COR-L47 (cell line): ENCODE measurements at places on chromosomes 11 and 22.

- DNase-seq, result no peak
Measured at GRCh38 chr22:16912281-16912680, 87.1 kb upstream of the XKR3 start.

- no peak for DNase-seq
Measured at GRCh38 chr11:2741377-2742131, 41.8 kb upstream of the KCNQ1OT1 start.

DNA sequence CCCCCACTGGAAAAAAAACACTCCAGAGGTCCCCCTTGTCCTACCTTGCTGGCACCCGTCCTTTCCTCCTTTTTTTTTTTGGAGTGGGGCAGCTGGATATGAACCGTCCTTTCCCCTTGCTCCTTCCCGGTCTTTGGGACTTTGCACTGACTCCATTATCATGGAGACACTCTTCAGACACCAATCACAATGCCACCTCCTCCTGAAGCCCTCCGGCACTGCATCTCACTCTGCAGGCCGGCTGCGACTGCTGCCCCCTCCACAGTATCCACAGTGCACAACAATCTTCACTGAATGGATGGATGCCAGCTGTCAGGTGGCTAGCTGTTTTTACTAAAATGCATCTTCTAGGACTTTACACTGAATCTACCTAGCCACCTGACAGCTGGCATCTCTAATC lies 12.7 kb upstream of the RGL4 start:
- DNase-seq, result no peak

GRCh38 chr11:614021-614622 lies 1.6 kb downstream of the IRF7 start:
- no peak for DNase-seq

- DNase-seq, result no peak
Measured at GRCh38 chr11:13223112-13223511, 54.5 kb upstream of the BMAL1 start.

- DNase-seq, result no peak
Measured at GRCh38 chr11:125670172-125670571, 10.5 kb downstream of the ACRV1 start.

GRCh38 chr11:103585401-103585800 lies 451.0 kb upstream of the DDI1 start:
- DNase-seq, result no peak

DNA sequence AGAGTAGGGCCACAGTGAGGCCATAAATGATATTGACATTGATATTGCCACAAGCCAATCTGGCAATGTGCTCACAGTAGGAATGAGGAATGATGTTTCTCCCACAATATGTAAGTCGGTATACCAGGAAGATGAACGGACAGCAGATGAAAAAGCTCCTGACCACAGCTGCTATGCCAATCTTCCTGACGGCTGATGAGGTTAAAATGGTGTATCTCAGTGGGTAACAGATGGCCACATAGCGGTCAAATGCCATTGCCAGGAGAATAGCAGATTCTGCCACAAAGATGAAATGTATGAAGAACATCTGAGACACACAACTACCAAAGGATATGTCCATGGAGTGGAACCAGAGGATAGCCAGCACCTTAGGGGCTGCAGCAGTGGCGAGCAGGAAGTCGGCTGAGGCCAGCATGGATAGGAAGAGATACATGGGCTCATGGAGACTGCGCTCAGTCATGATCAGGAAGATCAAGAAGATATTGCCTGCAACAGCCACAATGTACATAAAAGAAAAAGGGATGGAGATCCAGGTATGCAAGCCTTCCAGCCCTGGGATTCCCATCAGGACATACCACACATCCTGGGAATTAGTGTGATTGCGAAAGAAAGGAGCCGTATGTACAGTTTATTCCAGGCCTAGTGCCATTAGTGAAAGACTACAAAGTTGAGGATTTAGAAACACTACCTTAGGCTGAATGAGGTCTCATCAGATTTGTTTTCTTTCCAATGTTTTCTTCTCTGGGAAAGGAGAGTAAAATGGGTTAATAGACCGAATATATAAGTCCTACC lies 22.2 kb downstream of the OR51V1 start:
- DNase-seq, result no peak

DNA sequence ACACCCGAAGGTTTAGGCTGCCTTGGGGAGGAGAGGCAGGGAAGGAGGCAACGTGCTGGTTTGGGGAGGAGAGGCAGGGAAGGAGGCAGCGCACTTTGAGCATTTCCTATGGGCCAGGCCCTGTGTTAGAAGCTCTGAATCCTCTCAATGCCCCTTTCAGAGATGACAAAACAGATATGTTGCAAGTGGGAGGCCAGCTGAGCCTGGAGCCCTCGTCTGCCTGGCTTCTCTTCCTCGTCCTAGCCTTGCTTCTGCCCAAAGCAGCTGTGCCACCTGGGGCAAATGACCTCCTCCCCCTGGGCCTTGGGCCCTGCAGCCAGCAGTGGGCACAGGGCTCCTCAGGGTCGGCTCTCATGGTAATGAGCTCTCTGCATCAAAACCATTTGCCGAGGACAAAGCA lies 15.3 kb upstream of the LRRC32 start:
- DNase-seq, result no peak

GRCh38 chr22:37032134-37032534 lies 12.6 kb downstream of the MPST start:
- no peak for DNase-seq

GRCh38 chr11:131748151-131749050 lies 378.0 kb downstream of the NTM start:
- DNase-seq, result peak; percentile 47

GRCh38 chr22:39748877-39749276 lies 144.7 kb downstream of the ENTHD1 start:
- DNase-seq, result peak; percentile 84

DNA sequence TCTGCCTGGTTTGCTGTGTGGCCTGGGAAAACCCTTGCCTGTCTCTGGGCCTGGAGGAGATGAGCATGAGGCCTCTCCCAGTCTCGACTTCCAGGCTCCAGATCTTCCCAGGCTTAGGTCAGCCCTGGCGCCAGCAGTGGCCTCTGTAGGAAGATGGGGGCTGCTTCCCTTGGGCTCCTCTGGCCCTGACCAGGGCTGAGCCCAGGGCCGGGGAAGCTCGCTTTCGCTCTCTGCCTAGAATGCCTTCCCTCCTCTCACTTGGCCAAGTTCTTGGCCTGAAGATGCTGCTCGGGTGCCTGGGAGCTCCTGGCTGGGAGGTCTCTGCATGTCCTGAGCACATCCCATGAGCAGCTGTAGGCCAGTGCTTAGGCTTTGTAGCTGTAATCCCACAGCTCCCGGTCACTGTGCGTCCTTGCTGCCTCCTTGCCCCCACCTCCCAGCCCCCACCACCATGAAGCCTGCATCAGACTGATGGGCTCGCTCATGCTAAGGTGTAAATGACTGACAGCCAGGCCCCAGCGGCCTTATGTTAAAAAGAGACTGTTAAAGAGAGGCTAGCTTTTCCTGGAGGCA lies 25.5 kb downstream of the SHISAL1 start:
- DNase-seq, result no peak

GRCh38 chr22:29854432-29854831 lies 16.4 kb upstream of the ASCC2 start:
- DNase-seq, result no peak

GRCh38 chr22:44680481-44680894 lies 21.5 kb upstream of the PRR5 start:
- no peak for DNase-seq

DNA sequence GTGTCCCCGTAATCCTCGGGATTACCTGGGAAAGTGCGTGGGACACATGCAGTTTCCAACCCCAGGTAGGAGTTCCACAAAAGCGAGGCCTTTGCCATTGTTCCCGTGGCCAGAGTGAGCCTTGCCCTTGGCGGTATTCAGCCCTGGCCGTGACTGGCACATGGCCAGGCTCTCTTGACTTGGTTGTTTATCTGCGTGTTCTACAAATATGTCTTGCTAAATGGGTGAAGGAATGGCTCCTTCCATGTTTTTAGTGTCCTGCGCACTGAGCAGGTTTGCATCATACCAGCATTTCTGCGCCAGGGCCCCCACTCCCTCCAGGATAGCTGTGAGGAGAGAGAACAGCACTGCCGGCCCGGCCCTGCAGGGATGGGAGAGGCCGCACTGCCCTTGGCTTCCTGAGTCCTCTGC lies 20.0 kb downstream of the POLR3H start:
- no peak for DNase-seq
